ENCODE measurements at places on chromosomes 6 and 20.

DNA sequence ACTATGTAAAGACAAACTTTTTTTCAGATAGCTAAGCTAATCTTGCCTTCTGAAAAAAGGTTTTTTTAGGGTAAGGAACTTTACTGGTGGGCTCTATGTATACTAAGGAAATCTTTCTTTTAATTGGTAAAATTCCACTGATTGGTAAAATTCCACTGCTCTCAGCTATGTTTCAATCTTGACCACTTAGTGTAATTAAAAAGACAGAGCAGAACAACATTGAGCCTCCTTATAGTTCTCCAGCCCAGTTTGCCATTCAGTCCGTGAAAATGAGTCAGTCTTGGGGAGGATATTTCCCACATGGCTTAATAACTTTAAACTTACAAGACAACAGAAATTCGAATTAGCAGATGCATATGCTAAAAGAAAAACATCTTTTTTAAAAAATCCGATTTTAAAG, 92.7 kb downstream of the EYA4 start:
- no peak for DNase-seq

- no peak for DNase-seq
Measured at GRCh38 chr20:39535301-39535700, 573.2 kb downstream of the DHX35 start.

GRCh38 chr6:162581988-162582780, 145.4 kb downstream of the PRKN start:
- no peak for DNase-seq

DNA sequence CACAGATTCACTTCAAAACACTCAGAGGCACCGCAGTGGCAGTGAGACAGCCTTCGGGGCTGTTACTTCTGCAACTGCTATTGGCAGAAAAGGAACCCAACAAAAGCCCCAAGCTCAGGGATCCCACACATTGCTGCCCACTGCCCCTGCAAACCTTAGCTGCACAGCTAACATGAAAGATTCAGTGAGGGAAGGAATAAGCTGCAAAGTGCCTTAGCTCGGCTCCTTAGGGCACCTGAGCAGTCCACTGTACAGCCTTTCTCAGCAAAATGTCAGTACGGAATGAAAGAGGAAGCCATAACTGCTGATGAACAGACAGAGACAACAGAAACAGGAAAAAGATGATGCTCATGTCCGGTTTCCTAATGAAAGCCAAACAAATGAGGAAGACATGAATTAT, 179.7 kb upstream of the SHLD1 start:
- DNase-seq: no peak

DNA sequence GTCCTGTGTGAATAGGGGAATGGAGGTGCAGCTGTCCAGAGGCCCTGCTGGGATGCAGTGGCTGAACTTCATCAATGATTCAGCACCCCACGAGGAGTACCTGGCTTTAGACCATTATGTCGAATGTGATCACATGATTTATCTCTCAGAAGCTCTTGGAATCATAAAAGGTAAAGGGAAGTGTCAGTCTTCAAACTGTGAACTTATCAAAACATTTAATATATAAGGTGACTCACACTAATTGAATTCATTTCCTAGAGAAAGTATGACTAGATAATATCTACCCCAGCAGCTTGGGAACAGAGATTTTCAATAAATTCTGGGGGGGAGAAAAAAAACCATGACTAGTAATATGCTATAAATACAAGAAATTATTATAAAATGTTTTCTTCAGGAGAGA, 29.5 kb downstream of the ALDH8A1 start:
- no peak for DNase-seq

GRCh38 chr6:91043751-91044150, 456.9 kb upstream of the MAP3K7 start:
- DNase-seq: no peak
